Renal cortical epithelial cell (primary cell): ENCODE measurements at places on chromosomes 1 and 21. TPM values are rescaled to one million over a fixed set of nuclear protein-coding genes. Genes with fewer than 3 reads are reported as not detected.

The KLHDC9 gene
- total RNA-seq, result 10.8 and 11.5 TPM in 2 replicates

DNA sequence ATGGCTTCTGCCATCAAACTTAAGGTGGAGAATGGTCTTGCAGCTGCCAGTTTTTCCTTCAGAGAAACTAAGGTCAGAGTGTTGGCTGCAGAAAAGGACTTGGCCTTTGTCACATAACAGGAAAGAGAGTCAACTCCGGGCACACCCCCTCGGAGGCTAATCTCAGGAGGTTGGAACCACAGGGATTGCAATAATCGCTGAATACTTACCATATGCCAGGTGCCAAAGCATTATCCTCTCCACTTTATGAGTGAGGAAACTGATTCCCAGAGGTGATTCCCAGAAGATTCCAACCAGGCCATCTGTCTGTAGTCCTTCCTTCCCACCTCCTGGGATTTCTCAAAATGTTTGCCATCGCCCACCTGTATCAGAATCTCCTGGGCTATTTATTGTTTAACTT, 54.0 kb downstream of the LACTBL1 start:
- no peak for DNase-seq

GRCh38 chr1:85566890-85567289, 13.7 kb upstream of the CCN1 start:
- DNase-seq, result no peak

- peak; percentile 51 for DNase-seq
Observed at GRCh38 chr1:9233241-9233941, 1.2 kb upstream of the H6PD start.

DNA sequence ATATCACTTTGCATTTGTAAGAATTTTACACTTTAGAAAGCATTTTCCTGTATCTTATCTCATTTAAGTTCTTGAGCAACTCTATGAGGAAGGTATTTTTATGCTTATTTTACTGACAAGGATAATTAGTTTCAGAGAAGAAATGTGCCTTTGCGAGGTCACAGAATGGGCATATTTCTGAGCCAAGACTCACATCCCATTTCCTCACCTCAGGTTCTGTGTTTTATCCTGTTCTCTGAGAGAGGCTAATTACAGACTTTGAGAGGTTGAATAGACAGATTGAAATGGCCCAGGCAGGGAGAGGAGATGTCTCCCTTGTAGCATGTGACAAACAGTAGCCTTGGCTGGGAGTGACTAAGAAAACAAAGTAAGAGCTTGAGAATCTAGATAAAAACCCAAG, 39.1 kb upstream of the ZC3H11B start:
- DNase-seq, result no peak

The ZYG11A gene
- 0.75 and 4.5 TPM in 2 replicates for total RNA-seq

The TAS1R3 gene
- total RNA-seq, result 0.15 and 0.17 TPM in 2 replicates

- peak; percentile 34 for DNase-seq
Observed at GRCh38 chr1:44361478-44361877, 6.4 kb upstream of the ERI3 start.

DNA sequence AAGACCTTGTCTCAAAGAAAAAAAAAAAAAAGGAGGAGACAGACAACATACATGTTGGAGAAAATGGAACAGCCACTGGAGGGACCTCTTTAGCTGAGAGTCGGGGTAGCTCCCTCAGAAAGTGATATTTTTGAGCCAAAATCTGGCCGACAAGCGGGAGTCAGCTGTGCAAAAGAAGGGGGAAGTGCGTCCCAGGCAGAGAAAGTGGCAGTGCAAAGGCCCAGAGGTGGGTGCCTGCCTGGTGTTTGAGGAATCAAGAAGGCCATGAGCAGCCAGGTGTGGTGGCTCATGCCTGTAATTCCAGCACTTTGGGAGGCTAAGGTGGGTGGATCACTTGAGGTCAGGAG, 6.1 kb upstream of the CROCC start:
- DNase-seq, result no peak

DNA sequence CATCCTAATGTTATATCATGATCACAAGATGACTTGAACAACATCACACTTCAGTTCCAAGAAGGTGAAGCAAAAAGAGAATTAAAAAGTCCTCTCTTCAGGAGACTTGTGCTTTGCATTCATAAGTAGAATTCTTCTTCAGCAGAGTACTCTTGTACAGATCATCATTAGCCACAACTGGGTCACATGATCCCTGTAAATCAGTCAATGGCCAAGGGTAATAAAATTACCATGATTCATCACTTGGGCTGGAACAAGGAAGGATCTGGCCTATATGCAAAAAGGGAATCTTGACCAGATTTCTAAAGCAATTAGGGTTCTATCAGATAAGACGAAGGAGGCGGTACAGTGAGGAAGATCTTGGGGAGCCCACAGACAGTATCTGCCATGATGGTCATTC, 458.0 kb upstream of the DEPDC1 start:
- DNase-seq, result peak; percentile 95

- DNase-seq, result peak; percentile 38
Observed at GRCh38 chr1:109786531-109787021, 22.9 kb upstream of the EPS8L3 start.

- DNase-seq, result no peak
Observed at GRCh38 chr1:153192697-153193096, 10.5 kb upstream of the LELP1 start.

- DNase-seq, result no peak
Observed at GRCh38 chr1:87305762-87306161, 22.9 kb upstream of the LMO4 start.

The PFKFB2 gene
- total RNA-seq, result 10.7 and 15.8 TPM in 2 replicates

- no peak for DNase-seq
Observed at GRCh38 chr1:201356701-201357100, 20.8 kb downstream of the TNNT2 start.

DNA sequence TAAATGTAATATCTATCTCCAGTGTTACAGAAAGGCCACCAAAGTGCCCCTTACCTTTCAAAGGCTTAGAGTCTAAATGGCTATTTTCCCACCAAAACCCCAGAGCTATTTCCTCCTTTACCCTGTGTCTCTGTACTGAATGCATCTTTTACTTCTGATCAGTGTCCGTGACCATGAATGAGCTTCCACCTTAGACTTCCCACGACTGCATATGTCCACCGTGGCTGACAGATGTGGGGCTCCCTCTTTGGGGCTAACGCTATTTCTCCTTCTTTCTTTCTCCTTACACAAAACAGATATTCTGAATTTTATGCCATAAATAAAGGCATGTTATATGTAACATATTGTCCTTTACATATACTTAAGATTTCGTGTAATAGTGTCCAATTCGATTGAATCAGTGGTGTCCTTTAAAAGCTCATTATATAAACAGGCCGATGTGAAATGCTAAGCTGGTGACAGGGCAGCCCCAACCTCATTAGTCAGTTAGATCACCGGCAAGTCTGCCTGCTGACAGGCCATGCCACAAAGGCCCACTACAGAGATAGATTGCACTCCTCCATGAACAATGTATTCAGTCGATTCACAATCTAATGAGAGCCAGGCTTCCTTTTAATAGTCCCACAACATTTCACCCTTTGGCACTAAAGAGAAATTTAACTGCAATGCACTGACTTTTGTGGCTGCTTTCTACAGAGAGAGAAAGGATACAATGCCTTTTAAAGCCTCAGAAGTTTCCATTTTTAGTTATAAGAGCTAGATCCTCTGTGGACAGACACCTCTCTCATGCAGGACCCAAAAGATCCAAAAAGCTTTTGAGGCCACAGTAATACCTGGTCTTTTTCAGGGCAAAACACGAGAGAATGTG, 297.9 kb downstream of the PCP4 start:
- DNase-seq, result no peak

The ATF3 gene
- 21.6 and 34.6 TPM in 2 replicates for total RNA-seq

The C4BPB gene
- total RNA-seq, result not detected in 2 replicates

The PRAMEF27 gene
- total RNA-seq, result not detected in 2 replicates

GRCh38 chr1:221118176-221118937, 239.1 kb downstream of the HLX start:
- DNase-seq, result no peak

GRCh38 chr1:170063109-170063826, 11.2 kb downstream of the KIFAP3 start:
- peak; percentile 18 for DNase-seq

GRCh38 chr1:18373882-18374493, 106.7 kb upstream of the KLHDC7A start:
- no peak for DNase-seq

DNA sequence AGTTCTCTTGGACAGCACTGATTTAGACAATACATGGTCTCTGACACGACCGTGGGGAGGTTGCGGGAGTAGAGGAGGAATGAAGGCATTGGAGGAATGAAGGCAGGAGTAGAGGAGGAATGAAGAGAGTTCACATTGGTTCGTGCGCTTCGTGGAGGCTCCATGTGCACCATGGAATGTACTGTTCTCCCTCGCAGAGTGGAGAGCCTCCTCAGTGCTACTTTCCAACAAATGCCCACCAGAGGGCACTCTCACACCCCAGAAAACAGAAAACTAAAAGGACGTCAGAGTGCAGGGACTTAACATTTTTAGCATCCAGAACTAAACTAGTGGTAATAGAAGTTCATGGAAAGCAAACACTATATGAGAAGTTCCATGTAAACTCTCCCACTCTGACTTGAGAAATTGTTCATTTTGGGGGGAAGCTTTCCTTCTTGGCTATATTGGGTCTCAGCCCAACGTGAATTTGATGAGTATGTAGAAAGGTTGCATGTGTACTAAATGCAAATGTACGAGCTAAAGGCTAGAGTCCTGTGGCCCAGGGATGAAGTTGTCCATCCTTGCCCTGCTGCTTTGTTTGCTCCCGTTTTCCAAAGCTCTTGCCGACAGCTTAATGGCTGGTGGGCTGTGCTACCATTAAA, 211.6 kb downstream of the LMX1A start:
- DNase-seq, result peak; percentile 27

- peak; percentile 49 for DNase-seq
Observed at GRCh38 chr21:17925000-17925610, 105.9 kb upstream of the C21orf91 start.

The GRHL3 gene
- total RNA-seq, result 2.5 and 11.1 TPM in 2 replicates

The OR2G6 gene
- 0.05 TPM in 1 of 2 replicates, not detected in the other for total RNA-seq

The ABCG1 gene
- total RNA-seq, result 0.52 and 0.85 TPM in 2 replicates

The TCP10L gene
- 0.55 TPM in 1 of 2 replicates, not detected in the other for total RNA-seq

- DNase-seq, result no peak
Observed at GRCh38 chr1:65572701-65573421, 152.4 kb downstream of the LEPR start.

- DNase-seq, result no peak
Observed at GRCh38 chr1:17360272-17360956, 11.6 kb upstream of the PADI6 start.

The ABCA4 gene
- 0.52 and 1.3 TPM in 2 replicates for total RNA-seq

- peak; percentile 47 for DNase-seq
Observed at GRCh38 chr1:68112835-68113243, 62.4 kb upstream of the DIRAS3 start.

The PDC gene
- total RNA-seq, result not detected in 2 replicates

DNA sequence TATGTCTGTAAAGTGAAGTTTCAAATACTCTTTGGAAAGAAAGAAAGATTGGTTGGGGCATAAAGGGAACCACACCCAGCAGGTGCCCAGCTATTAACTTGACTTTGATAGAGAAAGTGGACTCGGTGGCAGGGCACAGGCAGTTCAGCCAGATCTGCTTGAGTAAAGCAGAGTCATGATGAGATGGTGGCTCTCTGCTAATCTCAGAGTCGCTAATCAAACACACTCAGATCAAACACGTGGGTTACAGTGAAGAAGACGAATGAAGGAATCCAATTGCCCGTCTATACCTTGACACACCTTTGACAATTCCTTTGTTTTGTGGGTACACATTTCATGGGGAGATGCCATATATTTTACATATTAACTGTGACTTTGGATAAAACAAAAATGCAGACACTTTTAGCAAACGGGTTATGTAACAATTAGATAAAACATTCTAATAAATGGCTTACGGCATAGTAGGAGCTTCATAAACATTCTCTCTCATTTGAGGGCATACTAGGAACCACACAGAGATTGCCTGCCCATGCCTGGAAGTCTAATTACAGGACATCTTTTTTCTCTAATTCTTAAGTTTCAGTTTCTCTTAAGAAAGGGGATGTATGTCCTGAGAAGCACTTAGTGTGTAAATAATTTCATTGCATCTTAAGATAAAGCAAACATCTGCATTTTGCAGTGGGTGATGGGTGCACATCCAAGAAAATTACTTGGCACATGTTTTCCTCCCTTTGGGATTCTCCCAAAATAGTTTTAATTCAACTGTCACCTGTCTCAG, 7.2 kb downstream of the CBR1 start:
- DNase-seq, result no peak

- DNase-seq, result no peak
Observed at GRCh38 chr1:14508613-14509012, 89.9 kb upstream of the KAZN start.
